ENCODE measurements at places on chromosomes 12 and 14.
A peak's percentile ranks its signal among the peaks of the same experiment; 100 is the strongest.

GRCh38 chr14:71583705-71584104 lies 348.5 kb upstream of the RGS6 start:
- DNase-seq = no peak

DNA sequence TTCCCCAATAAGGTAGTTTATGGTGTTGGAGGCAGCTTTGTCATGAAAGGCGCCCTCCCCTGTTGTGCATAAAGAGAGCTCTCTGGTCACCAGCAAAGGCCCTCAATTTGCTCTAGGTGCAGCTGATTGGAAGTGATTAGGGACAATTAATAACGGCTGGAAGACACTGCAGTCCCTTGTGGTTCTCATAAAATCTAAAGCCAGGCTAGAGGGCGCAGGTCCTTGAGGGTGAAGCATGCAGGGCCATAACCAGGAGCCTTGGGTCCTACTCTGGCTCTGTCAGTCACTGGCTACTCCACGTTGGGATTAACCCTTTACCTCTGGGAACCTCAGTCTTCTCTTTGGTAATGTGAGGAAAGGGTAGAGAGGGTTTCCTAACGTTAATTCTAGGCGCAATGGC lies 1.9 kb downstream of the DAAM1 start:
- no peak for DNase-seq

DNA sequence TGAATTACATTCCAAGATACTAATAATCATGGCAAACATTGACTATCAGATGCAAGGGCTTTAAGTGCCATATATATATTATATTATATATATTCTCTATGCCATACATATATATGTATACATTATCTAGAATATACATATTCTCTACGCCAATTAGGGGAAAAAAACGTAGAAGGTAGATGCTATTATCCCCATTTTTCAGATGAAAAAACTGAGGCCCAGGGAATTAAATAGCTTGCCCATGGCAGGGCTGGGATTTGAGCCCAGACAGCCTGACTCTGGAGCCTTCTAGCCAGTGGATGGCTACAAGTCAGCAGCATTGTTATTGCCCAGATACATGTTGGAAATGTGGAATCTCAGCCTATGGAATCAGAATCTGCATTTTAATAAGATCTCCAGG lies 116.0 kb upstream of the BTG1 start:
- DNase-seq = no peak

DNA sequence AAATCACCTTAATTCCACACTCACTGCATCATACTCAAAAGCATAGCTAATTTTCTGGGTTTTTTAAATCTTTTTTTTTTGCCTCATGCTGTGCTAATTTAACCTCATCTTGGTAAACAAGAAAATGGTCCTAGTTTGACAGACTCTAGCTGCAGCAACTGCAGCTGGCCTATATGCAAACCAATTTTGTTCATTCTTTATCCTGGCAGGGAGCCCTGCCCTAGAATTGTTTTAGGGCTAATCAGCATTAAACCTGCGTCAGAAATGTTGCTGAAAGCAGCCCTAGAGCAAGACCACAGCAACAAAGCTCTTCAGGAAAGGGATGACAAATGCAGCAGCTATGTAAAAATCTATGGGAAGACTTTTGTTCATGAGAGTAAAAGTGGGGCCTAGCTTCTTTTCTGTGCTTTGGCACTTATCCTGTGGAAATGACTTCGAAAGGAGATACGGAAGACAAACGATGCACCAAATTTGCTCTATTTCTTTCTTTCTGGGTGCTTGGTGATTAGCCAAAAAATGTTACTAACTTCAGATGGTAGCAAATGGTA lies 72.2 kb downstream of the DENND5B start:
- DNase-seq = no peak

DNA sequence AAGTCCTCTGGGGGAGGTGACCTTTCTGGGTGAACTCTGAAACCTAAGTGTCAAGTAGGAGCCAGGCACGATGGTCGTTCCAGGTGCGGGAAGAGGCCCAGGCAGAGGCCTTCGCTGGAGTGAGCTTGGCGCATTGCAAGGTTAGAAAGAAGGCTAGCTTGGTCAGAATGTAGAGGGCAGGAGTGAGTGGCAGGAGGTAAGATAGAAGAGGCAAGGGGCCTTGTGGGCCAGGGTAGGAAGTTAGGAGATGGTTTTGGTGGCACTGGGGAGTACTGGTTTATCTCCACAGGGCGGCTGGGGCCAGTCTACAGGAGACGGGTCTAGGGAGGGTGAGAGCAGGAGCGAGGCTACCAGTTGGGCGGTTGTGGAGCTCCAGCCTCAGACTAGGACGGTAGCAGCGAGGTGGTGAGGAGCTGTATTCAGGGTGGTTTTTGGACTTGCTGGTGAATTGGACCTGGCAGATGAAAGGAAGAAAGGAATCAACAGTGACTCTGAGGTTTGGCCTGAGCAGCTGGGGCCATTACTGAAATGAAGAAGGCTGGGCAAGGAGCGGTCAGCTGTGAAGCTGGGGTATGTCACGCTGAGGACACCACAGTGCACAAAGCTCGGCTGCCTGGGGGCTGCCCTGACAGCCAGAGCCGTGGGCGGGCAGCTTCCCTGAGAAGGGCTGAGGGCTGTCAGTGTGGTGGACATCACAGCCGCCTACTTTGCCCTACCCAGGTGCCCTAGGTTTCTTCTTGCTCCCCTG lies 9.0 kb downstream of the MLXIP start:
- DNase-seq = no peak

DNA sequence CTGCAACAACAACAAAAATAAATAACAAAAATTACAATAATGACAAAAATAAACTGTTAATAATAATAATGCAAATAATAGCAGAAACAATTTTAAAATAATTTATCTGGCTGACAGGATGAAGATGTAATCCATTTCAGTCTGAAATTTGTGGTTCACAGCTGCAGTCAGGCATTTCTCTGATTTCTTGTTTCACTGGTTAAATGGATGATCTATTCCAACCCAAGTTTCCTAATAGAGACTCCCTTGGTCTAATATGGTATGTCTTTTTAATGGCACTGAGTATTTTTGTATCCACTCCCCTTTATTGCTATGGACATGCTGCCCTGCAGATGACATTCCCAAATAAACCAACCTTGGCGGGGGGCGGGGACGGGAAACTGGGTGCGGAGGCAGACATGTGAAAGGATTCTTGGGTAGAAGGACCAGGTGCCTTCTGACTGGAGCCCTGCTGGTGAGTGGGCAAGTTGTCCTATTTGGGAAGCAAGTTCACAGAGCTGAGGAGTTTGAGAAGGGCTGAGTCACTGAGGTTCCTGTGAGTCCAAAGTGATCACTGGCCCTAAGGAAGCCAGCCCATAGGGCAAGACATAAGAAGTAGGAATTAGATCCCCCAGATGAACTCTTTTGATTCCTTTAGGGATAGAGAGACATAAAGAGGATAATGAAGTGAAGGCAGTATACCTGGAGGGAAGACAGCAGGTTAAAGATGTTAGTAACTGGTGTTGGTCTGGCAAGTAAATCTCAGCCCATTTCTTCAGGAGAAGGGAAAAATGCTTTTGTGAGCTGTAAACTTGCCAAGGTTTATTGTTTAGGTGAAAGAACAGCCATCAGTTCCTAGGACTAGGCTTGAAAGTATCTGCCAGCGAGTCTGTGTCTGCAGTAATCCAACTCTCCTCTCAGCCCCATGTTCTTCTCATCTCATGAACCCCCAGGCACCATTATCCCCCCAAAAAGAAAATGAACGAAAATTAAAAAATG lies 14.5 kb downstream of the FOXG1 start:
- no peak for DNase-seq

GRCh38 chr12:52156757-52157565 lies 34.9 kb downstream of the KRT80 start:
- peak; percentile 67 for DNase-seq

DNA sequence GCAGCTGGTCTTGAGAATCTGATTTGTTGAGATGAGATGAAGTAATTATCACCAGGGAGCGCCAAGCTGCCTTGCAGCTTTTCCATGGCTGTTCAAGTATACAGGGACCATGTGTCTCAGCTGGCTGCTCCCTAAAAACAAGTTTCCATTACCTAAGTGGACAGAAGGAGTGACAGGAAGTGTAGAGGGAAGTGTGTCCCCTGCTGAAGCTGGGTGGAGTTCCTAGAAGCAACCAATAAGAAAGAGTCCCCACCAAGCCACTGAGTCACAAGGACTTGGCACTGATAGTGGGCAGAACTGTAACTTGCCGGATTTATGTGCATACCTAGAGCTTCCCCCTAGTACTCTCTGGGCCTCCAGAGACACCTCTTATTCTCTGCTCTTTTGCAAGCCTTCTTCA lies 1.5 kb upstream of the GPX2 start:
- no peak for DNase-seq

GRCh38 chr14:48726080-48726642 lies 860.0 kb downstream of the RPS29 start:
- no peak for DNase-seq
